ENCODE measurements at places on chromosomes 7 and 10.

DNA sequence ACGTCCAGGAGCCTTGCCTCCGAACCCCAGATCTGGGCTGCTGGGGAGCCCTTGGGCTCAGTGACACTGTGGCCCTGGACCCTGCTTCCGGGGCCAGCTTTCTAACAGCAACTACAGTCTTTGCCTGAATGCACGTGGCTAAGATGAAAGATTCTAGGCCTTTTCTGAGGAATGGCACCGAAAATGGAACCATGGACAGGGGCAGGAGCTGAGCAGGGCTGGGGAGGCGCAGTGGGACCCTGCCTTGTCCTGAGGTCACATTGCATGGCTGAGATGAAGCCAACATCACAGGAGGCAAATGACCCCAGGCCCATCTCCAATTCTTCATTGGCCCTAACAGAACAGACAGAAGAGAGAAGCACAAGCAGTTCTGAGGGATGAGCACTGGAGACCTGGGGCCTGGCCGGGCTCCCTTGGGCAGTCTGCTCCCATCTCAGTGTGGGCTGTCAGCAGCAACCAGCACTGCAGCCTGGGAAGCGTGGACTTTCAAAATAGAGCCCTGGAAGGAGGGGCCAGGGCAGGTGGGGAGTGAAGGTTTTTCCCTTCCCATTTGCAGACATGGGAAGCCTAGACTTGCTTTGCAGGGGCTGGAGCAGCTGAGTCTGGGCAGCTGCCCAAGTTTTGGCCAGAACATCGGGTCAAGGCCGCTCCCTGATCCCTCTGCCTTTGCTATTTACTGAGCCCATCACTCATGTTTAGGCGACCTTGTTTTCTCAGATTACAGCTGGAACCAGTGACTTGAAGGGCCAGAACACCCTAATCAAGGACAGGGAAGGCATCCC lies 114.4 kb upstream of the TCERG1L start:
- no peak for DNase-seq

DNA sequence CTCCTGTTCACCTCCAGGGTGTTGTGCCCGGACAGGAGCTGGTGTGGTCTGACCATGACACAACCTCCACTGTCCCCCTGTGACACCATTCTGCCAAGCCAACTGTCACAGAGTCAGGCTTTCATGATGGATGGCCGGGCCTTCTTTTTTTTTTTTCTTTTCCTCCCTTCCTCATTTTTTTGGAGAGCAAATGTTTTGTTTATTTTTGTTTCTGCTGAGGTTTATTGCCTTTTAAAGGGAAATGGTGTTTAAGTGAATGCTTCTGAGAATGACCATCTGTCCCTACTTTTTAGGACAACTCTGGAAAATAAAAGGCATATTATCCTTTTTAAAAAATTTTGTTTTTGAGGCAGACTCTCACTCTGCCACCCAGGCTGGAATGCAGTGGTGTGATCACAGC lies 115.1 kb upstream of the NPS start:
- DNase-seq = no peak

- no peak for DNase-seq
Observed at GRCh38 chr7:106167439-106168136, 55.5 kb upstream of the SYPL1 start.

DNA sequence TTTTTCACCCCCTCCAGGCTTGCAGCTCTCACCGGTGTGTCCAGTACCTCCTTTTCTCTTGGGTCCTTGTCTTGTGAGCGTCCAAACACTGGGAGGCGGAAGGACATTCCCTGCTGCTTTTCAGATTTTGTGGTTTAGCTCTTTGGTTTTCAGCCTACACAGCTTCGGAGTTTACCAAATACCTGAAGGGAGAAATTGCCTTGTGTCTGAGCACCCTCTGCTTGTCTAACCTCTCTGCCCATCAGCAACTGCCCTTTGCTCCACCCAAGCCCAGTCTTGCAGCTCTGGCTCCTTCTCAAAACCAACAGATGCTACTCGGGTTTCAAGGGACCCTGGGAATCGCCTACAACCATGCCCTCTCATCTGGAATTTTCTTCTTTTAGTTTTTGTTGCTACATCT lies 519.1 kb upstream of the IGFBP3 start:
- DNase-seq = no peak

GRCh38 chr7:114885836-114886235 lies 36.1 kb upstream of the MDFIC start:
- DNase-seq = no peak

DNA sequence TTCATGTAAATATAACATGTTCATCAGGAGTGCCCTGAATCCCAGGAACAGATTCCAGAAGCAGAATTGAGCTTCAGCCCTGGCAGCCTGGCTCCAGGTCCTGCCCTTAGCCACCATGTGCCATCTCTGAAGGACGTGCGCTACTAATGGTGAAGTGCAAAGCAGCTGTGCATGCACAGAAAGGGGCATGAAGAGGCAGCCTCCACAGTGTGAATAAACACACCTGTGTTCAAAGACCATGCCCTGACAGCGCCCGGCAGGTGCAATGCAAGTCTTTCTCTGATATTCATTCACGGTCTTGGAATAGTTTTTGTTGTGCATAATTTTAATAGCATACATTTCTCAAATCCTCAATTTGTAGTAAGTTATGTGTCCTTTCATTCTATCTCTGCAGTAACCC lies 250.4 kb upstream of the TCERG1L start:
- DNase-seq = no peak

DNA sequence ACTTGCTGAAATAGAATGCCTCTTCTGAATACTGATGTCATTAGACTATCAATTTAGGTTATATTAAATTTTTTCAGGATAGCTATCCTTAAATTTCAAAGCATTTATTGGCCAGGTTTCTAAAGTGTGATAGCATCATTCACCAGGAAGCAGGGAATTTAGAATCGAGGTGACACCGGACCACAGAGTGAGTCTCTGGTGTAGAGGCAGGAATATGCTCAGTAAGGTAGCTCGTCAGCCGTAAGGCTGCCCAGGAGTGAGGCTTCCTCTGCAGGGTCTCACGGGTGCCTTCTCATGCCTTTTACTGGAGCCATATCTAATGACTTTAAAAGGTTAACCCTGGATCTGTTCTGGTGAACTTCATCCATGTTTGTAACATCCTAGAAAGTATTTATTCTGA lies 170.8 kb upstream of the KLF14 start:
- no peak for DNase-seq

DNA sequence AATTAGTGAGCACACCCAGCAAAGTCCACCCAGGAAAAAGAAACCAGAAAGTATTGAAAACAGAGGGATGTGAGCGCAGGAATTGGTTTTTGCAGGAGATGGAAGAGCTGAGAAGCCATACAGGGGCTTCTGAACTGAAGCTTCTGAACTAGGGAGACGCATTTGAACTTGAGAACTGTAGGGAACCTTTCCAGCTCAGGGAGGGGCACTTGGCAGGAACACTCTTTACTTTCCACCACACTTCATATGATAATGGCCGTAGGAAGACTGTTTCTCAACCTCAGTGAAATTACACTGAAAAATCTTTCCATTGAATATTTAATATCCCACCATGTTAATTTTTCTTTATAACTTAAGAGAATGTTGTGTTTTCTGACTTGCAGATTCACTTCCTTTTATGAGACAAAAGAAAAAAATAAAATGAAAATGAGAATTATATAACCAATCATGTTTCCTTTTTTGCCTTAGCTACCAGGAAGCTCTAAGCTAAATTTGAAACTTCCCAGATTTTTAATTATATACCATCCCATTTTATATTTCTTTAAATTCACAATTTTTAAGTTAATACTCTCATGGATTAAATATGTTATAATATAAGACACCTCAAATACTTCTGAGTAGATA lies 98.3 kb upstream of the TCF7L2 start:
- no peak for DNase-seq

All from activated naive CD4-positive, alpha-beta T cell (primary cell).